ENCODE measurements at places on chromosomes 5 and 9. TPM values are rescaled to one million over a fixed set of nuclear protein-coding genes. Genes with fewer than 3 reads are reported as not detected.

The MARCHF11 gene
- polyA plus RNA-seq = 0.06 TPM

The FCN1 gene
- polyA plus RNA-seq = 3.6 TPM

The PIP5KL1 gene
- polyA plus RNA-seq = 1.4 TPM

The MUSK gene
- 2.8 TPM for polyA plus RNA-seq

The ZER1 gene
- polyA plus RNA-seq = 51.8 TPM

The GALT gene
- polyA plus RNA-seq = 31.8 TPM

The OGN gene
- polyA plus RNA-seq = 19.5 TPM

The BNC2 gene
- polyA plus RNA-seq = 10.7 TPM

DNA sequence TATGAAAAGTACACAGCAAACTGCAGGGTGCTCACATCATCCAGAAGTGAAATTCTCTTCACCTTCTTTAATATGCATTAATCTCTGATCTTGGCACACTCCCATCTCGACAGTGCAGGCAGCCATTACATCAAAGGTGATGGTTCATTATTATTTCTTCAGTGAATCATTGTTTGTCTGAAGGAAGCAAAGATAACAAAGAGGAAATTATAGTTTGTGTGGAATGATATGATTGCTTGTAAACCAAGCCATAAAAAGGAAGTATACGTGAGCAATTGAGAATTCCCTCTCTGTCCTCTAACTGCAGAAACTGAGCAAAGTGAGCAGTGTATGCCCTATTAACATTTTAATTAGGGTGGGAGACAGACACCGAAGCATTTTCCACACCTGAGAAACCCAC is 171.6 kb upstream of the PPP1R2B start:
- DNase-seq = no peak

- no peak for DNase-seq
Measured at GRCh38 chr5:146447734-146448380, 724 bp downstream of the TCERG1 start.

GRCh38 chr5:9766581-9766980 is 136.4 kb upstream of the TAS2R1 start:
- no peak for DNase-seq

DNA sequence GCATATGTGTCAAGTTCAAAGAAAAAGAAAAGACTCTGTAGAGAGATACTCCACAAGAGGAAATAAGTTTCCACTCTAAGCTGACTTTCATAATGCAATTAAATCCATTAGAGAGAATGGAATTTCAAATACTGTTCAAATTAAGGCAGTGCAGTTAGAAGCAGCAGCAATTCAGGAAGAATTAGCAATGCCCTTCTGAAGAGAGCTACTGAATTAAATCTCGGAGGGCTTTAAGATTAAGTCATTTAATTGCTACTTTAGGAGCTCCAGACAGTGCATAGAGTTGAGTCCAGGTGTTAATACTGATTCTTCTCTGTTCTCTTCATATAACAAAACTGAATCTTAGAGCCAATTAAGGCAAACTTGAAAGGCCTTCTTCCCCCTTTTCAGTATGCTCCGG is 8.5 kb downstream of the CDH12 start:
- DNase-seq = no peak

GRCh38 chr5:133868946-133869518 is 99.4 kb downstream of the C5orf15 start:
- DNase-seq = peak; percentile 60

DNA sequence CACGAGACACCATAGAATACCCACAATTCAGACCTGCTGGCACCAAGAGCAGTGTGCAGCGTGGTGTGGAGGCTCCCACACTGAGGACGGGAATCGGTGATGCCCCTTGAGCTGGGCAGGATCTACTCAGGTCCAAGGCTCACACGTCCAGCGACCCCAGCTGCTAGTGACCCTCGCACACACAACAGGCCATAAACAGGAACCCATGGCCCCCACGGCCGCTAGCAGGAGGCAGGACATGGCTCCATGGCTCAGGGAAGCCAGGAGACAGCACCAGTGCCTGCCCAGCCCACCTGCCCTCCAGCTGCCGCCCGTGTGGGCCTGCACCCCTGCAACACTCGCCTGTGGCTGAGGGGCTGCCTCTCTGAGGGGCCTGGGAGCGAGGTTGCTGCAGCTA is 43.4 kb upstream of the SLC9A3 start:
- no peak for DNase-seq

GRCh38 chr5:144028636-144029035 is 141.8 kb downstream of the YIPF5 start:
- DNase-seq = peak; percentile 80

GRCh38 chr5:143836161-143836725 is 24.3 kb downstream of the HMHB1 start:
- DNase-seq = no peak

DNA sequence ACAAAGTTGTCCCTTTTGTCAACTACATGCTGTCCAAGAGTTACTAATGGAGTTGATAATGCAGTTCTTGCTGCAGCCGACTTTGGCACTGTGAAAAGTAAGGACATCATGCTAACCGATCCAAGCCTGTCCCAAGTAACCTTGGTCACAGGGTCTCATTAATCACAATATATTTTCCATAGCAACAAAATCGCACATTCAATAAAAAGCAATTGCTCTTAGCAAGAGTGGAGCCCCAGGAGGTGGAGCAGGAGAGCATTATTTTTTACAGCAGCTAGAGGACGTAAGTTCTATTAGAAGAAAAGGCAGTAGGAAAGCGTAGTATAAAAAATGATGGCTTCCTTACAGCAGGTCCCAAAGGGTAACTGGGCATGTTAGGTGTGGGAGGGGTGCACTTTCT is 570.3 kb downstream of the EBF1 start:
- DNase-seq = no peak

DNA sequence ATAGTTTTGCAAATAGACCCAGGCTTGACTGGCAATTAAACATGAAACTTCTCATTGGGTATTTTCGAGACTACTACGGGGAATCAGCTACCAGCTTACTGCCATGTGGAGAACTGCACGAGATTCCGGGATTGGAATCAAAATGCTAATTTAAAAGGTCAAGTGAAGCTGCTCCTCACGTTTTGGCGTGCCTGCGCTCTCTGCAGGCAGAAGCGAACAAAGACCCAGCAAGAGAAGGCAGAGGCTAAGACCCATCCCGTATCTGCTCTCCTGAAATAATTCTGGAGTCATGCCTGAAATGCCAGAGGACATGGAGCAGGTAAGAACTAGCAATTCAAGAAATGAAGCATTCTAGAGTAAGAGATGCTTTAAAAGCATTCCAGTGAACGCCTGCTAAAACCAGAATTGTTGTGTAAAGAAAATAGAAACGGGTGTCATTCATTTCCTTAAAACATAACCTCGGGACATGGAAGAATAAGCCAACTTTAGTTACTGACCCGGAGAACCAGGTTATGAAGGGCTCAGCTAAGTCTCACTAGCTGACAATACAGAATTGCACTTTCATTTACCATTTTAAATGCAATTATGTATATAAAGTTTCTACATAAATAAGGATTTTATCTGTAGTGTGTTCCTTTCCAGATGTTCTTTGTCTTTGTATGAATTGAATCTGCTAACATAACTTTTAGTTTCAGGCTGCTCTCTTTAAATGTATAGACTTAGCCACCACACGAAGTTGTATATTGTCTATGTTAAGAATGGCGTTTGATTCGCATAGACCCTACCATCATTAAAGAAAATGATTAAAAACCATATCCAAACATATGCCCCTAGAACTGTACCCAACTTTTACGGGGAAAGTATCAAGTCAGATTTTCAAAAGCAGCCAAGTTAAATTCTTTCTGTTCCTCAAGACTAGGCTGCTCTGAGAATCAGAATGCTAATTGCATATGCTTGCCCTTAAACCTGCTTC is 2.0 kb upstream of the MAT2B start:
- DNase-seq = peak; percentile 76

DNA sequence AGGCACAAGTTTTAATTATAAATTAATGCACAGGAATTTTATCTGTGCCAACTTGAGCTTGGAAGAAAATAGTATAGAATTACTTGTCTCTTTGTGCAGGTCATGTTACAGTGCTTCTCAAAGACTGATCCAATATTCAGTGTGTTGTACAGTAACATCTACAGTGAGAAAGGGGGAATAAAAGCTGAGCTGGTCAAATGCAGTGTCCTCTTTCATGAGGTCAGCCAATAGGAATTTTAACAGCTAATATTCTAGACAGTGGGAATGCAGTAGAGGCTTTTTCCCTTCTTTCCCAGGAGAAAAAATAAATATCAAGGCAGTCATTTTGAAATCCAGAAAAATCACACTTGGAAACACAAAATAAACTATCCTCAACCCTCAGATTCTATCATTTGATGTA is 95.7 kb upstream of the ITGA1 start:
- DNase-seq = no peak

DNA sequence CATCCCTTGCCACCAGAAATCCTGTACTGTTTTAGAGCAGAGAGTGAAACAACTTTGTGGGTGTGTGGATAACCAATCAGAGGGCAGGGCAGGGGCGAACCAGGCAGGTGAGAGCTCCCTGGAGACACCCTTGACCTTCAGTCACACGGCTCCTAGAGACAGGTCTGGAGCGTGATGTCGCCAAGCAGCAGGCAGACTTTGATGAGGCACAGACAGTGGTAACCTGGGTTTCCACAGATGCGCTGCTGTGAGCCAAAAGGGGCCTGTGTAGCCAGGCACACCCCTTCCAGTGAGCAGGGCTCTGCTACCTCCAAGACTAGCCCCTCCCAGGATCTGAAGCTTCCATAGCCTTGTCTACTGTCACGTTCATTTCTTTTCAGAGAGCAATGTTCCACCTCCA is 317.8 kb upstream of the ADCY2 start:
- DNase-seq = no peak

DNA sequence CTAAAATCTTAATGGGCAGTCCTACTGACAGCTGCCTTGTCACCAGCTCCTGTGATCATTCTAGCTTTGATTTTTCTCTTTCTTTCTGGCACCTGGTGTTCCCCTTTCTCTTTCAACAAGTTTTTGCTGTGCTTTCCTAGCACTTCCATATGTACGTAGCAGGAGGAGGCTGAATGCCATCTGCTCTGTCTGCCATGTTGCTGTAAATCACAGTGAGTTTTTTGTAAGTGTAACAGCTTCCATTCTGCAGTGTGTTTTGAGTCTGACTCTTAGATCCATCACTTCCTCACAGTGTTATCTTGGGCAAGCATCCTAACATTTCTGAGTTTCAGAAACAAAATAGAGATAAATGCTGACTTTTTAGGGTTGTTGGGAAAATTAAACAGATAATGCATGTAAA is 247.9 kb downstream of the DOCK8 start:
- no peak for DNase-seq
